ENCODE measurements at places on chromosomes 7 and 10. TPM values are rescaled to one million over a fixed set of nuclear protein-coding genes. Genes with fewer than 3 reads are reported as not detected.
A peak's percentile ranks its signal among the peaks of the same experiment; 100 is the strongest.

GRCh38 chr10:130454543-130455000 is 318.4 kb downstream of the GLRX3 start:
- no peak overlapping the region for H3K27ac ChIP-seq
- peaks cover 35% of the 10 kb centered on the region for H3K27me3 ChIP-seq
- no peak overlapping the region for H3K4me3 ChIP-seq
- no peaks in the 10 kb centered on the region for H3K4me1 ChIP-seq

DNA sequence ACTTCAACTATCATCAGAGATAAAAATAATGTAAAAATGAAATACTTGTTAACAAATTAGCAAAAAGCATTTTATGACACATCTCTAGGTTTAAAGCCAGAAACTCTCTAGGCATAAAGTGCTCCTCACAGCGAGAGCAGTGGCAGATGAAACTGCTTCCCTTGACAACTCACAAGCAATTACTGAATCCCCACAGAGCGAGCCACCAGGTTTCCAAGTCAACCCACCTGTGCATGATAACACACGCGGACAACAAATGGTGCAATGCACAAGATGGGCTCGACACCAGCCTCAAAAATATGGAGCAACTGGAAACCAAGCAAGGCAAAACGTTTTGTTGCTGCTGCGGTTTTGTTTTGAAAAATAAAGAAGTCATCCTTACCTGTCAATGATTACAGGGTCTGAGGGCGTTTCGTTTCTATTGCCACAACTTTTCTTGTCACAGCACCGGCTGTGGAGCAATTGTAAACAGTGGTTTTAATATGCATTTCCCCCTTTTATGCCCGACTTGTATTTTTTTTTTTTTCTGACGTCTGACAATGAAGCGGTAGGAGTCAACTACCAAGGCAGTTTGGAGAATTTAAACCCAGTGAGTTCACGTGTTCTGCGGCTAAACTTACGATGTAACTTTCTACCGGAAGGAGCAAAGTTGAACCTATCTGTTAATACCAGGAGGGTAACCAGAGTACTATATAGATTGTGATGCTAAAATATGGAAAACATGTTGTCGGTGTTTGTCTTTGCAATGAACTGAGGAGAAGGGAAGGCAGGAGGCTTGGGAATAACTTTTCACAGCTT is 7.0 kb downstream of the EBF3 start:
- H3K4me3 ChIP-seq = no peak overlapping the region
- H3K36me3 ChIP-seq = no peaks in the 10 kb centered on the region
- H3K27ac ChIP-seq = peak overlapping the region; percentile 33
- peaks cover 20% of the 10 kb centered on the region for H3K4me1 ChIP-seq
- DNase-seq = no peak

- no peak for DNase-seq
- H3K27ac ChIP-seq = no peak overlapping the region
- no peak overlapping the region for H3K4me3 ChIP-seq
- peaks cover 10% of the 10 kb centered on the region for H3K4me1 ChIP-seq
- H3K36me3 ChIP-seq = no peaks in the 10 kb centered on the region
- peaks cover 2% of the 10 kb centered on the region for H3K27me3 ChIP-seq
These were observed 55.2 kb upstream of the FAM133B start for GRCh38 chr7:92645114-92646061.

GRCh38 chr10:100184840-100185239 is 989 bp downstream of the ERLIN1 start:
- peaks cover 11% of the 10 kb centered on the region for H3K36me3 ChIP-seq
- no peaks in the 10 kb centered on the region for H3K27me3 ChIP-seq
- DNase-seq = no peak

- no peak overlapping the region for H3K4me3 ChIP-seq
- H3K27me3 ChIP-seq = peaks cover 26% of the 10 kb centered on the region
- no peak overlapping the region for H3K27ac ChIP-seq
- no peak for DNase-seq
These were observed 72.6 kb downstream of the ADAM12 start for GRCh38 chr10:126315494-126316177.

DNA sequence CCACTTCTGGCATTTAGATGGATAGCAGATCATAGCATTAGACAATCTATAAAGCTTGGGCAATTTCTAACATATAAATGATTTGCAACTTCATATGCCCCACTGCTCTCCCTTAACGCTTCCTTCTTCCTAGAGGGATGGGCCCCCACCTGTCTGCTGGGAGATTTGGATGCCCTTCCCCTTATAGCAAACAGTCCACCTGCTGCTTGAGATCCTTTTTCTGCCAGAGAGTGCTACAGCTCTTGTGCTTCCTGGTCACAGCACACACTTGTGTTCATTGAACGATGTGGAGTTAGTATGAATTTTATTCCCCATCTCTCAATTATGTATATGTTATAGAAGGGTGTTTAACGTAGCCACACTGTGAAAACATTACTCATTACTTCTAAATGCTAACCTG is 10.4 kb upstream of the PCGF5 start:
- no peaks in the 10 kb centered on the region for H3K36me3 ChIP-seq
- no peak for DNase-seq
- peaks cover 11% of the 10 kb centered on the region for H3K27me3 ChIP-seq
- H3K27ac ChIP-seq = no peak overlapping the region

DNA sequence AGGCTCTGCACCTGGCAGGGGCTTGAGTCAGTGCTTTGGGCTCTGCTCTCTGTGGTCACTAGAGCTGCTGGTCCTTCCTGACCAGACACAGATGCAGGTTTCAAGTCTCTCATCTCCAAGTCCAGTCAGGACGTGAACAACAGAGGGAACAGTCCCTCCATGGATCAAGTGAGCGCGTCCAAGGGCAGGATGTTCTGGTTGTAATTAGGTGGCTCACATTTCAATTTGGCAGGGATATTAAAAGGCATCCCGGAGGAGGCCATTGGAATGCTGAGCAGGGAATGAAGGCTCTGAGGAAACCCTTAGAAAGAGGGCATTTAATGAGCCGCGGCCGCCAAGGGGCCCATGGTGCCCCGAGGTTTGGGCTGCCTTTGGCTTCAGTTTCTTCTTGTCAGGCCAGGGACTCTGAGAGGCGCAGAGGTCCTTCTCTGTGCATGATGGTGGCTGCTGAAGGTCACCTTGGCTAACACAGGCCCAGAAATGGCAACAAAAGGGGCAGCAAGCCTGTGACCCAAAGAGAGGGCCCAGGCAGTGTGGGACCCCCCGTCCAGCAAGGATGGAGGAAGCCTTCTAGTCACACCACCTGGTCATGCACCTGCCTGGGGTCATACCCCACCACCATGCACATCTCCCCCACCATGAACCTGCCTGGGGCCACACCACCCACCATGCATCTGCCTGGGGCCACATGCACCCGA is 30.7 kb upstream of the INPP5A start:
- DNase-seq = no peak
- peaks cover under 1% of the 10 kb centered on the region for H3K27me3 ChIP-seq
- no peaks in the 10 kb centered on the region for H3K36me3 ChIP-seq
- H3K4me3 ChIP-seq = no peak overlapping the region

Gene OPALIN
- total RNA-seq = not detected

Gene GNAT3
- total RNA-seq = not detected

Gene SDK1
- 39.6 TPM for total RNA-seq

Measured in progenitor cell of endocrine pancreas (in vitro differentiated cells).